Naive B cell (primary cell): ENCODE measurements at places on chromosomes 4 and X.

- H3K4me1 ChIP-seq: peaks cover 24% of the 10 kb centered on the region
- no peak overlapping the region for H3K4me3 ChIP-seq
- peak overlapping the region; percentile 8 for H3K27ac ChIP-seq
- no peaks in the 10 kb centered on the region for H3K36me3 ChIP-seq
- no peaks in the 10 kb centered on the region for H3K27me3 ChIP-seq
- DNase-seq: no peak
These were observed 8.5 kb upstream of the AKAP17A start for GRCh38 chrX:1582686-1583437.

- no peak overlapping the region for H3K27ac ChIP-seq
- no peaks in the 10 kb centered on the region for H3K4me1 ChIP-seq
- no peak for DNase-seq
- H3K27me3 ChIP-seq: peaks cover under 1% of the 10 kb centered on the region
- no peaks in the 10 kb centered on the region for H3K36me3 ChIP-seq
These were observed 213.5 kb downstream of the CBR4 start for GRCh38 chr4:168796362-168797106.

- no peaks in the 10 kb centered on the region for H3K36me3 ChIP-seq
- H3K27me3 ChIP-seq: peaks cover 4% of the 10 kb centered on the region
- DNase-seq: no peak
These were observed 4.7 kb downstream of the GK2 start for GRCh38 chr4:79403356-79403755.

GRCh38 chrX:153874085-153874365 lies 11.9 kb downstream of the L1CAM start:
- H3K27me3 ChIP-seq: peaks cover 10% of the 10 kb centered on the region
- DNase-seq: no peak
- peaks cover 19% of the 10 kb centered on the region for H3K4me1 ChIP-seq
- H3K36me3 ChIP-seq: no peaks in the 10 kb centered on the region

- no peaks in the 10 kb centered on the region for H3K4me1 ChIP-seq
- no peaks in the 10 kb centered on the region for H3K36me3 ChIP-seq
- DNase-seq: no peak
These were observed 213.5 kb downstream of the GUCY2F start for GRCh38 chrX:109268340-109268739.

DNA sequence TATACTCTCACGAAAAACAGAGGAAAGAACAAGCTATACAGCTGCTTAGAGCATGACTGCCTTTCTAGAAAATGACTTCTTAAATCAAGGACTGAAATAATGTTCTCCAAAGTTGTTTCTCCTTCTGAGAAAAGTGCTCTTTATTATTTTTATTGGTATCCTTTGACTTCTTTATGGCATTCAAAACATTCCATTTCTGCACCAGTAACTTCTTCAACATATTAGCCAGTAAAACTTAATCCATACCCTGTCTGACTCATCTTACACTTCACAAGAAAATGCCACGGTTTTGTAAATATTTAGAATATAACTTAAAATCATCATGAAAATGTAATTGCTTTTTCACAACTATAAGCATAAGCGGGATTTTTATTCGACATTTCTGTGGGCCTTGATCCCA lies 180.4 kb downstream of the NR3C2 start:
- DNase-seq: no peak
- H3K36me3 ChIP-seq: peaks cover 14% of the 10 kb centered on the region
- no peaks in the 10 kb centered on the region for H3K27me3 ChIP-seq

- H3K4me3 ChIP-seq: no peak overlapping the region
- H3K27ac ChIP-seq: no peak overlapping the region
- no peaks in the 10 kb centered on the region for H3K27me3 ChIP-seq
- H3K36me3 ChIP-seq: no peaks in the 10 kb centered on the region
- H3K4me1 ChIP-seq: no peaks in the 10 kb centered on the region
- no peak for DNase-seq
These were observed 1263.6 kb downstream of the C4orf33 start for GRCh38 chr4:130359542-130359941.

DNA sequence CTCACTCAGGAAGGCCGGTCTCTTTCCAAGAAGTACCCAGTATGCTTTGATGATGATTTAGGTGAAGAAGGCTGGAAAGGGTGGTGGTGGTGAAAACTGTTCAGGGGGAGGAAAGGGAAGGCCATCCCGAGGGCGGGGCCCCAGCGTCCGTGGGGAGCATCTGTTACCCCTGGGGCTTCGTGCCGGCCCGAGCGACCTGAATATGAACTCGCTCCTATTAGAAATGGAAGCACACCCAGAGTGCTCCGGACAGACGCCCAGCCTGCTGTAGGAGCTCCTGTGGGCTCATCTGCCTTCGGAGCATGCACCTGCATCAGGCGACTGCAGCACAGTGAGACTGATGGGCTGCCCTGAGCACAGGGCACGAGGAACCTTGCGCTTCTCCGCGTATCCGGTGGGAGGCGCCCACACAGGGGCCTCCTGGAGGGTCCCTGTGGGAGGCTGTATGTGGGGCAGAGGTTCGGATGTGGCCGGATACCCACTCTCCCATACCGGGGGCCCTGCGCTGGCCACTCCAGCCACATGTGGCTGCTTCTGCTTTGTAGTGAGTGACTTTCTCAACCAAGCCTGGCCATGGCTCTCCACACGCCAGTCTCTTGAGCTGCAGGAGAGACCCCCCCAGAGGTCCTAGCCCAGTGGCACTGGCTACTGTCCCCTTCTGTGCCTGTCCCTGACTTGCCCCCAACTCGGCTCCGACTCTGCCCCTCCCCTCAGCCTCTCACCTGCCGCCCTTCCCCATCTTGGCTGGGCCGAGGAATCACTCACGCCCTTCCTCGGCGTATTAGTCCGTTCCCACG lies 36.7 kb downstream of the FGFRL1 start:
- H3K4me3 ChIP-seq: no peak overlapping the region
- DNase-seq: no peak
- peaks cover 7% of the 10 kb centered on the region for H3K4me1 ChIP-seq
- H3K36me3 ChIP-seq: peaks cover 7% of the 10 kb centered on the region

- H3K27ac ChIP-seq: no peak overlapping the region
- H3K27me3 ChIP-seq: peaks cover 33% of the 10 kb centered on the region
- peaks cover 5% of the 10 kb centered on the region for H3K4me1 ChIP-seq
- no peak overlapping the region for H3K4me3 ChIP-seq
- no peaks in the 10 kb centered on the region for H3K36me3 ChIP-seq
- DNase-seq: peak; percentile 4
These were observed 161.2 kb upstream of the WDFY3 start for GRCh38 chr4:85127653-85128052.

GRCh38 chrX:66002824-66003680 lies 36.8 kb downstream of the VSIG4 start:
- H3K27ac ChIP-seq: peak overlapping the region; percentile 84
- peak overlapping the region; percentile 6 for H3K4me3 ChIP-seq
- H3K27me3 ChIP-seq: no peaks in the 10 kb centered on the region
- no peaks in the 10 kb centered on the region for H3K36me3 ChIP-seq

- no peak for DNase-seq
- H3K27me3 ChIP-seq: no peaks in the 10 kb centered on the region
- H3K27ac ChIP-seq: no peak overlapping the region
- H3K36me3 ChIP-seq: no peaks in the 10 kb centered on the region
- H3K4me3 ChIP-seq: no peak overlapping the region
These were observed 128.0 kb upstream of the STS start for GRCh38 chrX:7019555-7019954.

DNA sequence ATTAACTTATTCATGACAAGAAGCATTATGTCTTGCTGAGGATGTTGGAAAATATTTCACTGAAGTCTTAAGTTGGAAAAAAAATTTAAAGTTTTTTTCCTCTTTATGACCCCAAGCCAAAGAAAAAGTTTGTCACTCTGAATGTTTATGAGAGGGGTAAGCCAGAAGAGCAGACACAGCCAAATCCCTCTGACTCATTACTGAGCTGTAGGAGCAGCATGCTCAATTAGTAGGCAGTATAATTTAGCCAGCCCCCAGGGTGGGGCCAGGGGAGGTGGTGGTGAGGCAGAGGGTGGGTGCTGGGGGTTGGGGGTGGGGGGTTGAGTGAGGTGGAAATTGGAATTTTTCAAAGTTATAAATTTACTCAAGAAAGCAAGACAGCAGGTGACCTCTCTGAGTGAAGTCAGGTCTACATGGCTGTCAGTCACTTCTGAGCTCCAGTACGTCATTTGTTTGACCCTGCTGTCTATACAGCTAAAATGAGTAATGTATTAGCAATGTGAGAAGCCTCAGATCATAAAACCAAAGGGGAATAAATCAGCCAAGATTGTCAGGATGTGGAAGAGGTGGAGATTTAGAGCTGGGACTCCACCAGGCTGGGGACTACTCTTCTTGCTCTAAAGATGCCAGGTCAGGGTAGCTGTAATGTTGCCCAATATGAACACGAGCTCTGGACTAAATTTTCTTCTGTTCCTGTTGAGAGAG lies 98.8 kb upstream of the NDP start:
- H3K27ac ChIP-seq: no peak overlapping the region
- H3K27me3 ChIP-seq: peaks cover 21% of the 10 kb centered on the region
- H3K4me1 ChIP-seq: no peaks in the 10 kb centered on the region

DNA sequence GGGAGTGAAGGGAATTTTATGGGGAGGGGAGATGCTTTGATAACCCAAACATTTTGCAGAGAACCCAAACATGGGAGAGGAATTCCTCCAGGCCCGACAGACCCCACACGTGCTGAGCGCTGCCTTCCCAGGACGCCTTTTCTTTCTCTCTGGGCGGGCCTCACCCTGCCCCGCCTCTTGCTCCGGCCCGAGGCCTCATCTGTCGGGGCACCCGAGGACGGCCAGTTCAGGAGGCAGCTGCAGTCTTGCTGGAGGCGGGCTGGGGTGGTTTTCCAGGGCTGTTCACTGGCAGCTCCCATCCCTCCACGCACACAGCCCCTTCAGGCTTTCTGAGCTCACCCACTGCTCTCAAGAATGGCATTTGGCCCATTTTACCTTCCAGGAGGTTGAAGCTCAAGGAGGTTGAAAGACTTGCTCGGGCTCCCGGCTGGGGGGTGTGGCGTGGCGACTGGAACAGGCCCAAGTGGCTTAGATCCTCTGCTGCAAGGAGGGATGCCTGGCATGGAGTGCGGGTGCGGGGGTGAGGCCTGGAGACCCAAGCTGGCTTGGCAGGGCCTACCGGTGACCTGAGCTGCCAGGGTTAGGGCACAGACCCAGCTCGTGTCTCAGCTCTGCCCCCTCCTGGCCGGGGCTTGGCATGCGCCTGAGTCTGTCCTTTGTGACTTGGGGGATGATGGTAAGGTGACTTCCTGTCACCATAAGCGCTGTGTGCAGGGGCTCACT lies 99.2 kb downstream of the PSAPL1 start:
- no peaks in the 10 kb centered on the region for H3K27me3 ChIP-seq
- peak; percentile 4 for DNase-seq
- H3K4me3 ChIP-seq: no peak overlapping the region
- H3K27ac ChIP-seq: no peak overlapping the region
- no peaks in the 10 kb centered on the region for H3K36me3 ChIP-seq

DNA sequence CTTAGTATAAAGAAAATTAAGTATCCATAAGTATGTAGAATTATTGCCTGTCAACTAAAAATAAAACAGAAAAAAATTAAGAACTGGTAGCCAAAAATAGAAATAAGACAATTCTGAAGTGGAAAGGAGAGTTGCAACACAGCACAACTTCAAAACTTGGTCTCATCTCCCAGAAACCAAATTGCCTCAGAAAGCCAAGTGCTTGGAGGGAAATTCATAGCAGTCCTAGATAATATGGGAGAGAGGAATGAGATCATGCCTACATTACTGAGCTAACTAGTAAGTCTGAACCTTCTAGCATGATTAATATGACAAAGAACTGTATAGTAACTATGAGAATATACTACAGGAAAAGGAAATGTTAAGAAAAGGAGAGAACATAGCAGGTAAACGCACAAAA lies 256.5 kb downstream of the LDB2 start:
- no peak for DNase-seq
- no peak overlapping the region for H3K27ac ChIP-seq
- H3K27me3 ChIP-seq: no peaks in the 10 kb centered on the region
- no peaks in the 10 kb centered on the region for H3K36me3 ChIP-seq

- DNase-seq: no peak
- no peaks in the 10 kb centered on the region for H3K4me1 ChIP-seq
- no peak overlapping the region for H3K27ac ChIP-seq
- H3K4me3 ChIP-seq: no peak overlapping the region
- no peaks in the 10 kb centered on the region for H3K27me3 ChIP-seq
These were observed 40.2 kb upstream of the ZNF81 start for GRCh38 chrX:47796433-47796906.

- H3K4me3 ChIP-seq: no peak overlapping the region
- no peak for DNase-seq
- no peaks in the 10 kb centered on the region for H3K27me3 ChIP-seq
- peaks cover 3% of the 10 kb centered on the region for H3K4me1 ChIP-seq
These were observed 214.8 kb downstream of the CRLF2 start for GRCh38 chrX:997631-998137.

DNA sequence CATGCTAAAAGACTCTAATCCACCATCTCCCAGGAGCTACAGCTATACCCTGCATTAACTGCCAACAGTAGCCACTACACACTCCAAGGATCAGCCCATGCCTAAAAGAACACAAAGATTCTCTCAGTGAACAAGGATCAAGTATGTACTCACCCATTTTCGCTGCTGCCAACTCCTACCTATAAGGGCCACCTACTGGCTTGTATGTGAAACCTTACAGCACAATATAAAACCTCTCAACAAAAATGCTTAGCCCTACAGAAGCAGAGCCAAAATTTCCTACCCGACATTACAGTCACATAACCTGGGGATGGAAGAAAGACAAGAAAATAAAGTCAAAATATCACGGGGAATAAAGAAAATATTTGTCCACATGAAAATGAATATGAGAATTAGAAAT lies 562.8 kb upstream of the POU3F4 start:
- H3K4me3 ChIP-seq: no peak overlapping the region
- no peaks in the 10 kb centered on the region for H3K4me1 ChIP-seq
- H3K36me3 ChIP-seq: no peaks in the 10 kb centered on the region
- no peaks in the 10 kb centered on the region for H3K27me3 ChIP-seq
- no peak overlapping the region for H3K27ac ChIP-seq

- H3K27ac ChIP-seq: no peak overlapping the region
- no peaks in the 10 kb centered on the region for H3K36me3 ChIP-seq
- H3K4me1 ChIP-seq: no peaks in the 10 kb centered on the region
- H3K27me3 ChIP-seq: no peaks in the 10 kb centered on the region
- DNase-seq: no peak
These were observed 32.1 kb downstream of the CXXC4 start for GRCh38 chr4:104462641-104463040.

DNA sequence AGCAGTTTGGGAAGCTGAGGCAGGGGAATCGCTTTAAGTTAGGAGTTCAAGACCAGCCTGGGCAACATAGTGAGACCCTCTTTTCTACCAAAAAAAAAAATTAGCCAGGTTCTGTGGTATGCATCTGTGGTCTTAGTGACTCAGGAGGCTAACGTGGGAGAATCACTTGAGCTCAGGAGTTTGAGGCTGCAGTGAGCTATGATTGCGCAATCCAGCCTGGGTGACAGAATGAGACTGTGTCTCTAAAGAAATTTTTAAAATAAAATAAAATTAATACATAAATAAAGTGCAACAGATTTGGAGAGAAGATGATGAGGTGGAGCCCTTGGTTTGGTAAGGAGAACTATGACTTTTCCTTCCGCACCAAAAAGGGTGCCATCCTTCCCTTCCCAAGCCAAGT lies 436.9 kb downstream of the NLGN4X start:
- no peaks in the 10 kb centered on the region for H3K27me3 ChIP-seq
- no peaks in the 10 kb centered on the region for H3K4me1 ChIP-seq
- no peaks in the 10 kb centered on the region for H3K36me3 ChIP-seq
- no peak overlapping the region for H3K27ac ChIP-seq
